ENCODE measurements at places on chromosomes 13 and 19. TPM values are rescaled to one million over a fixed set of nuclear protein-coding genes. Genes with fewer than 3 reads are reported as not detected.
A peak's percentile ranks its signal among the peaks of the same experiment; 100 is the strongest.

- no peak for DNase-seq
- H3K27me3 ChIP-seq: peaks cover 12% of the 10 kb centered on the region
- H3K4me1 ChIP-seq: no peaks in the 10 kb centered on the region
- H3K27ac ChIP-seq: no peak overlapping the region
Observed at GRCh38 chr13:99087954-99088491, 110.2 kb upstream of the DOCK9 start.

DNA sequence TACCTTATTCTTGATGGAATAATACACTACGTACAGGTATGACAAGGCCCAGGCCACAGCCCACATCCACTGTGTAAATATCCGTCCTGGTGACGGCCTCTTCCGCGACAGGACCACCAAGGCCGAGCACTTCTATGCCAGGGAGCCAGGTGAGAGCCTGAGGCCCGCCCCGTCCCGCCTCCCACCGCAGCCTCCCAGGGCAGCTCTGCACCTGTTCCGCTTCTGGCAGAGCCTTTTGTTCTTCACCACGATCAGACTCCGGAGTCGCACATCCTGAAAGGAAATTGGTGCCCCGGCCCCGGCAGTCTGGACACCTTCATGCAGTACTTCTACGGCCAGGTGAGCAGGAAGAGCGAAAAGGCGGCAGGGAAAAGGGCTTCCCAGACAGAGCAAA, 10.6 kb upstream of the ZNF358 start:
- no peak for DNase-seq
- H3K4me3 ChIP-seq: no peak overlapping the region

GRCh38 chr19:53897459-53897858, 11.6 kb upstream of the CACNG7 start:
- H3K4me3 ChIP-seq: no peak overlapping the region
- no peak overlapping the region for H3K27ac ChIP-seq
- H3K36me3 ChIP-seq: no peaks in the 10 kb centered on the region
- H3K27me3 ChIP-seq: peaks cover 17% of the 10 kb centered on the region

DNA sequence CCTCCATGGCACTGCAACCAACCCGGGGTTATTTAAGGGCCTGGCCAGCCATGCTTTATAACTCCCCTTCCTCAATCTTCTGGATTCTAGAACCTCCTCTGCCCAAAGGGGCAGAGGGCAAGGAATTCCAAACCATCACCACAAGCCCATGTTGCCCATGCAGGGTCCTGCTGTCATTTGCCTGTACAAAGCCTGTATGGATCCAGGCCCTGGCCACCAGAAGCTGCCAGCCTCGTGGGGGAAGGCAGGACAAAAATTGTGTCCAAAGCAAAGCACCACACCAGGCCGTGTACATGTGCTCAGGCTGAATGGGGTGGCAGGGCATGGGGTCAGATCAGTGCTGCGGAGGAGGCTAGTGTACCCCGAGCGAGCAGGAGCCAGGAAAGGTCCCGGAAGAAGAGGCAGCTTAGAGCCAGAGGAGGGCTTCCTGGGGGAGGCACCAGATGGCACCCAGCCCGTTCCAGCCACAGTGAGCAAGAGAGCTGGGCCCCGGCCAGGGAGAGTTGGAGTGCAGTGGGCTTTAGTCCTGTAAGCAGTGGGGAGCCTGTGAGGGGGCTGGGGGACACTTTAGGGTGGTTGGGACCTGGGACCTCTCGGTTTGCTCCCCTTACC, 35.8 kb downstream of the CAPN12 start:
- H3K27me3 ChIP-seq: no peaks in the 10 kb centered on the region
- peaks cover 93% of the 10 kb centered on the region for H3K36me3 ChIP-seq
- DNase-seq: no peak
- H3K4me1 ChIP-seq: peaks cover 43% of the 10 kb centered on the region
- H3K4me3 ChIP-seq: no peak overlapping the region
- peak overlapping the region; percentile 22 for H3K27ac ChIP-seq

GRCh38 chr13:27526516-27526915, 76.2 kb upstream of the MTIF3 start:
- no peaks in the 10 kb centered on the region for H3K36me3 ChIP-seq
- no peaks in the 10 kb centered on the region for H3K4me1 ChIP-seq
- H3K27ac ChIP-seq: no peak overlapping the region
- no peak for DNase-seq
- peaks cover 21% of the 10 kb centered on the region for H3K27me3 ChIP-seq

GRCh38 chr19:1685046-1685445, 32.6 kb upstream of the TCF3 start:
- no peaks in the 10 kb centered on the region for H3K4me1 ChIP-seq
- H3K27me3 ChIP-seq: peaks cover 32% of the 10 kb centered on the region
- DNase-seq: no peak
- no peaks in the 10 kb centered on the region for H3K36me3 ChIP-seq
- H3K27ac ChIP-seq: no peak overlapping the region
- H3K4me3 ChIP-seq: no peak overlapping the region

DNA sequence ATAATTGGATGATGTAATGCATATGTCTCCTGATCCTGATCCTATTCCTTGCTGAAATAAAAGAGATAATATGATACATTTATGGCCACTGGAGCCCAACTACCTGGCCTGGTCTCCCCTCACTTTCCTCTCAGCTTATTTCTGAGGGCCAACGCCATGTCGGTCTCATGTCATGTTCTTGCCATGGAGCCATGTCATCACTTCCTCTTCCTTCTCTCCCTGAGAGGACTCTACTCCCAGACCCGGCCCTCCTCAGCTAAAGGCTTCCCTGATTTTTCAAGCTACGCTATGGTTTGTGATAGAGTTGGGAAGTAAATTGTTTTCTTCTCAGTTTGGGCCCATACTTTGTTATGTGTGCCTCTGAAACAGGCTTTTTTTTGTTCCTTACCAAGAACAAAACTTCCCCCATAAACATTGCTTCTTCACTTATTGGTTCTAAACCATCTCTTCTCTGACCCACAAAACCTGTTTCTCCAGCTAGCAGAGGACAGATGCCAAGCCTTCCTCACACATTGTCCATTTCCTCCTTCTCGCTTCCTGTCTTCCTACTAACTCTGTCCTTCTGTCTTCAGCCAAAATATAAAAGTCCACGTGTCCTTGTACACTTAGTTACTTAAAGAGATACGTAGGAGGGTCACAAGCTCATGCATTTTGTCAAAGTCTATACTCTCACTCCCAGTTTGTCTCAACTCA, 319.9 kb upstream of the DACH1 start:
- H3K27me3 ChIP-seq: no peaks in the 10 kb centered on the region
- no peaks in the 10 kb centered on the region for H3K36me3 ChIP-seq
- no peak overlapping the region for H3K27ac ChIP-seq
- H3K4me3 ChIP-seq: no peak overlapping the region
- no peak for DNase-seq

- H3K4me1 ChIP-seq: no peaks in the 10 kb centered on the region
- H3K36me3 ChIP-seq: no peaks in the 10 kb centered on the region
- no peak overlapping the region for H3K4me3 ChIP-seq
- no peak for DNase-seq
- H3K27ac ChIP-seq: no peak overlapping the region
Observed at GRCh38 chr19:50925734-50926133, 14.5 kb upstream of the KLK4 start.

- peak within 1 kb of the TSS; percentile 75 for H3K27ac ChIP-seq
- peak; percentile 80 for DNase-seq
- peaks cover 19% of the 10 kb centered on the region for H3K36me3 ChIP-seq
- peaks cover 9% of the 10 kb centered on the region for H3K4me1 ChIP-seq
- no peaks in the 10 kb centered on the region for H3K27me3 ChIP-seq
Observed at GRCh38 chr19:35154525-35155406, at the start of gene FXYD5. TSS of gene FXYD5 (plus strand) at chr19:35154735. CDS start at chr19:35155551, 816 bp downstream.

DNA sequence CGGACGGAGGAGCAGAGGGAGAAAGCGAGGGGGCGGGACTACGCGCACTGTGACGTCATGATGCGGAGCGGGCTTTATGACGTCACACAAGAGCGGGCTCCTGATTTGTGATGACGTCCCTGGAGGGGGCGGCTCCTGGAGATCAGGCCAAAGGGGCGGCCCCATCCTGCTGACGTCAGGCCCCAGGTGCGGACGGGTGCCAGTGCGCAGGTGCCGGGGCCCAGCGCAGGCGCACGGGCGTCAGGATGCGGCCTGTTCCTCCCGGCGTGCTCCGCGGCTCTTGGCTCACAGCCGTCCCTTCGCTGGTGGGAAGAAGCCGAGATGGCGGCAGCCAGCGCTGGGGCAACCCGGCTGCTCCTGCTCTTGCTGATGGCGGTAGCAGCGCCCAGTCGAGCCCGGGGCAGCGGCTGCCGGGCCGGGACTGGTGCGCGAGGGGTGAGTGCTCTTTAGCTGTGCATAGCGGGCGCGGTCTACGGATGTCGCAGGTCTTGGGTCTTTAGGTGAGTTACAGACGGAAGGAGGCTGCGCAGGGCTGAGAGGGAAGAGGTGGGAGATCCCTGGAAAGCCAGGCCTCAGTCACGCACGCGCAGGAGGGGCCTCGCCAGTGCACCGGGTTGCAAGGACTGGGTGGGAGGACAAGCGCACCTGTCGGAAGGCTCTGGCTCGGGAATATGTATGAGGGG, at the start of the genes EMC10 and GARIN5A:
Gene EMC10 (plus strand): TSS at position 284 of the 683 bp plus-strand sequence. CDS start 38 bp downstream, at position 322.
Gene GARIN5A (minus strand): TSS at position 625 of the 683 bp plus-strand sequence. CDS start 460 bp downstream, at position 165.
- H3K27me3 ChIP-seq: no peaks in the 10 kb centered on the region
- H3K4me1 ChIP-seq: 0 out of 2 replicates have a peak, but pooled peaks cover 2% of the 10 kb centered on the region
- peak; percentile 94 for DNase-seq
- H3K27ac ChIP-seq: peak within 1 kb of the TSS; percentile 60
- H3K4me3 ChIP-seq: peak within 1 kb of the TSS; percentile 87
- peaks cover 18% of the 10 kb centered on the region for H3K36me3 ChIP-seq

DNA sequence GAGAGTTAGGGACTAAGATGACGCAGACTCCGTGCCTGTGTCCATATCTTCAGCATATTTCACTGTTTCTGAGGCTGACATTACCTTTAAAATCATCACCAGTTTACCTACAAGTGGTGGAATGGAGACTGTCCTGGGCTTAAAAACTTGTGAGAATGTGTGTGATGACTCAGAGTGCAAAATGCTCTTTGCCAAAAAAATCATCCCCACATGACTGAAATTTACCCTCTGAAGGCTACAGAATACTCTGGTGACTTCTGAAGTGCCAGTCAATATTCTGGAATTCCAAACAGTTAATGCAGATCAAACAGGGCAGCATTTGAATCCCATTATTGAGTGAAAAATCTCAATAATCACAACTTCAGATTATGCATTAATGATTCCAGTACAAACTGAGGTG, 901.4 kb downstream of the EFNB2 start:
- H3K4me3 ChIP-seq: no peak overlapping the region
- no peak overlapping the region for H3K27ac ChIP-seq
- H3K36me3 ChIP-seq: no peaks in the 10 kb centered on the region
- H3K4me1 ChIP-seq: no peaks in the 10 kb centered on the region
- H3K27me3 ChIP-seq: no peaks in the 10 kb centered on the region
- no peak for DNase-seq

DNA sequence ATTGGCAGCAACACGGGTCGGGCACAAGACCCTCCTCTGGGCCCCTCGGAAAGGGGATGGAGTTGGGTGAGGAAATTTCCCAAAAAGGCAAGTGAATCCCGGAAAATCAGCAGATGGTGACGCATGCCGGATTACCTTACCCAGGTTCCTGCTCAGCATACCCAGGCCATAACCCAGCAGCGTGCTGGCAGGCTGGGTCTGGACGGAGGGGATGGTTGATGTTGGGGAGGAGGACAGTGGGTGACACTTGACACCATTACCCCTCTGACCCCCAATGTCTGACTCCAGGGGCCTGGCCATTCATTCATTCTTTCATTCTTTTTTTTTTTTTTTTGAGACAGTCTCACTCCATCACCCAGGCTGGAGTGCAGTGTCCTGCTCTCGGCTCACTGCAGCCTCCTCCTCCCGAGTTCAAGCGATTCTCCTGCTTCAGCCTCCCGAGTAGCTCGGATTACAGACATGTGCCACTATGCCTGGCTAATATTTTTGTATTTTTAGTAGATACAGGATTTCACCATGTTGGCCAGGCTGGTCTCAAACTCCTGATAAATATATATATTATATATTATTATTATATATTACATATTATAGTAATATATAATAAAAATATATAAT, 799 bp downstream of the PVR start:
- DNase-seq: peak; percentile 49
- H3K4me1 ChIP-seq: peaks cover 16% of the 10 kb centered on the region
- H3K36me3 ChIP-seq: peaks cover 24% of the 10 kb centered on the region
- H3K27me3 ChIP-seq: no peaks in the 10 kb centered on the region

GRCh38 chr19:32680986-32681385, 5.3 kb downstream of the RGS9BP start:
- H3K27me3 ChIP-seq: peaks cover 33% of the 10 kb centered on the region
- peaks cover 2% of the 10 kb centered on the region for H3K4me1 ChIP-seq
- no peak overlapping the region for H3K4me3 ChIP-seq

DNA sequence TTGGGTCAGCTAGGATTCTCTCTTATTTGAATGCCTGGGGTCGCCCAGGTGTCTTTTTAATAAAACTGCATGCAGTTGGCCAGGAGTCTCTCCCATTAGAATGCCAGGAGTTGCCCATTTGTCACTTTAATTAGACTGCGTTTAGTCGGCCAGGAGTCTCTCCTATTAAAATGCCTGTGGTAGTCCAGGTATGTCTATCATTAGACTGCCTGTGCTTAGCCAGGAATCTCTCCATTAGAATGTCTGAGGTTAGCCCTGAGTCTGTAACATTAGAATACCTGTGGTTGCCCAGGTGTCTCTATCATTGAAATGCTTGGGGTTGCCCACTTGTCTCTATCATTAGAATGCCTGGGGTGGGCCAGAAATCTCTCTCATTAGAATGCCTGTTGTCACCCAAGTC, 1470.9 kb downstream of the UQCRFS1 start:
- peaks cover 2% of the 10 kb centered on the region for H3K4me1 ChIP-seq
- H3K27me3 ChIP-seq: no peaks in the 10 kb centered on the region
- H3K4me3 ChIP-seq: no peak overlapping the region
- H3K27ac ChIP-seq: no peak overlapping the region
- H3K36me3 ChIP-seq: no peaks in the 10 kb centered on the region

GRCh38 chr19:2549701-2550191, 73.8 kb downstream of the GADD45B start:
- no peak overlapping the region for H3K4me3 ChIP-seq
- no peaks in the 10 kb centered on the region for H3K36me3 ChIP-seq
- H3K27me3 ChIP-seq: no peaks in the 10 kb centered on the region
- DNase-seq: peak; percentile 88
- peak overlapping the region; percentile 84 for H3K27ac ChIP-seq
- H3K4me1 ChIP-seq: peaks cover 9% of the 10 kb centered on the region

DNA sequence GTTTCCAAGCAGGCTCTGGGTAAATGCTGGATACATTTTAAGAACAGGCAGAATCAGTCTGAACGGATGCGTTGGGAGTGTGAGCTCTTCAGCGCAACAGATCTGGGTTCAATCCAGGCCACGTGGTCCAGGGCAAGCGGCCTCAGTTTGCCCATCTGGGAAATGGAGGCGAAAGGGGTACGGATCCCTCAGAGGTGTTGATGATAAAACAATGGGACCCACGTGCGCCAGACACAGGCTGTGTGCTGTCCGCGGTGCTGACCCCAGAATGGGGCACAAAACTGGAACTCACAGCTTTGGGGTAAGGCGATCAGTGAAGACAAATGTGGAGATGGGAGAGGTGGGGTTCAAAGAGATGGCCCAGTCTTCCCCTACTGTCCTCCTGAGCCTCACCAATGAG, 13.1 kb upstream of the PDE4C start:
- no peak for DNase-seq
- H3K4me1 ChIP-seq: no peaks in the 10 kb centered on the region
- no peak overlapping the region for H3K4me3 ChIP-seq
- peaks cover 10% of the 10 kb centered on the region for H3K27me3 ChIP-seq

GRCh38 chr19:33388725-33389420, 15.4 kb downstream of the CEBPG start:
- no peaks in the 10 kb centered on the region for H3K27me3 ChIP-seq
- H3K36me3 ChIP-seq: peaks cover 20% of the 10 kb centered on the region

The MCEMP1 gene
- polyA plus RNA-seq: not detected

The MISP gene
- 0.03 TPM for polyA plus RNA-seq

The CEACAM16 gene
- polyA plus RNA-seq: not detected

The RASGRP4 gene
- not detected for polyA plus RNA-seq

The ZNF534 gene
- not detected for polyA plus RNA-seq

The ZNF865 gene
- 4.6 TPM for polyA plus RNA-seq

The CCL25 gene
- not detected for polyA plus RNA-seq

The SOX1 gene
- not detected for polyA plus RNA-seq

The PCDH20 gene
- not detected for polyA plus RNA-seq
